Stimulated activated naive CD4-positive, alpha-beta T cell treated with Interleukin-2 at 50 U/mL for 16 hours (primary cell): ENCODE measurements at places on chromosomes 11 and 22.

- no peak for DNase-seq
Measured at GRCh38 chr11:112834277-112834755, 126.9 kb upstream of the NCAM1 start.

DNA sequence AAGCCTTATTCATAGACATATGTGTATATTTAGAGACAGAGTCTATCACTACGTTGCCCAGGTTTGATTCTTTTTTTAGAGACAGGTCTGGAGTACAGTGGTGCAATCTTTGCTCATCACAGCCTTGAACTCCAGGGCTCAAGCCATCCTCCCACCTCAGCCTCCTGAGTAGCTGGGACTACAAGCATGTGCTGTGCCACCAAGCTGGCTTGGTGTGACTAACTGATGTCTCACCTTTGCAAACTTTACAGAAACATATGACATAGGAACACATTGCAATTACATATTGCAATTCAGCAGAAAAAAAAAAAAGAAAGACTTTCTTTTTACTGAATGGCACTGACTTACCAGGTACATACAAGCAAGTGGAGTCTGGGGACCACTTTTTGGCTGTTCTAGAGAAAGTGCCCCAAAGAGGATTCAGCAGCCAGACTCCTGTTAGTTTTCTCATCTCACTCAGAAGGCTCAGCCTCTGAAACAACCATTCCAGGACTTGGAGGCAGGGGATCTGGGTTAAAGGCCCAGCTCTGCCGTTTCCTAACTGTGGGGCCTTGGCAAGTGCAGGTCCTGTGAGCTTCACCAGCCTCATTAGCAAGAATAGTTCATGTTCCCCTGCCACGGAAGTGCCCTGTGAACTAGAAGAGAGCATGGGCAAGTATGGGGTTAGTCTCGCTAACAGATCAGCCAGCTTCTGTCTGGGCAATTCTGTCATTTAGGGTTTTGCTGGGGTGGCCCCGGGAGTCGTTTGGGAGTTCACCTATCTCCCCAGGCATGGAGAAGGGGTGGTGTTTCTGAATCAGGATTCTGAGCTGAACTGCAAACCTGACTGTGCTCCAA, 11.3 kb upstream of the NFAM1 start:
- DNase-seq, result no peak

GRCh38 chr11:18707811-18708340, 9.3 kb downstream of the TMEM86A start:
- DNase-seq, result no peak

GRCh38 chr11:128189823-128190222, 397.5 kb downstream of the ETS1 start:
- DNase-seq, result no peak

GRCh38 chr11:22711880-22712279, 45.5 kb downstream of the GAS2 start:
- no peak for DNase-seq
